HEK293T (cell line): ENCODE measurements at places on chromosomes 3 and 15.

GRCh38 chr3:197216169-197216860, 82.1 kb downstream of the DLG1 start:
- no peak for DNase-seq

DNA sequence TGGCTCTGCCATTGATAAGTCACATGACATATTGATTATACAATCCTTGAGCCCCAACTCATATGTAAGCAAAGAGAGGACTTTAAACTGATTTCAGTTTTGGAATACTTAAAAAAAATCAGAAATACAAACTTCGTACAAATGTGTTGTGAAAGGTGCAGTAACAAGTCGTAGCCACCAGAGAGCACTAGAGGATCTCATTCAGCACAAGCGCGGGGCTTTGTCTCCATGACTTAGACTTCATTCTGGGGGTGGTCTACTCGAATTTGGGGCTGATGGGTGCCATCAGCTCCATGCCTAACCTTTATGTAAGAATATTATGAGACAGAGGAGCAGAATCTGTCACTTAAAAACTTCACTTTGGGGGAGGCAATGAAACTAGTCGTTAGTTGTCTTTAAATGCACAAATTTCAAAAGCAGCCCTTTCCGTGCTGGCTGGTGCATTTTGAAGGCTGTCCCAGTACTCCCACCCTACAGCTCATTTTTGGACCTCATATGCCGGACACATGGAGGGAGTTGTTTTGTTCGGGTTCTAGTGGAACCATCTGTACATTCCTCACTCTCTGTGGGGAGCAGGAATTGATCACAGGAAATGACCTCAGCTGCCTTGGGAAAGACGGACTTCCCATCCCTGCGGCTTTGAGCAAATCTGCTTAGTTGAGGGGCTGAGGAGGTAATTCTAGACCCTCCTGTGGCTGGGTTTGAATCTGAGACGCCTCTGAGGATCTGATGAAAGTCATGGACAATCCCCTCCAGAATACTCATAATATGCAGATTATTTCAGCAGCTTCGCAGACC, 27.5 kb upstream of the MASP1 start:
- peak; percentile 42 for DNase-seq

- no peak for DNase-seq
Observed at GRCh38 chr15:98503970-98504369, 144.4 kb upstream of the IGF1R start.

DNA sequence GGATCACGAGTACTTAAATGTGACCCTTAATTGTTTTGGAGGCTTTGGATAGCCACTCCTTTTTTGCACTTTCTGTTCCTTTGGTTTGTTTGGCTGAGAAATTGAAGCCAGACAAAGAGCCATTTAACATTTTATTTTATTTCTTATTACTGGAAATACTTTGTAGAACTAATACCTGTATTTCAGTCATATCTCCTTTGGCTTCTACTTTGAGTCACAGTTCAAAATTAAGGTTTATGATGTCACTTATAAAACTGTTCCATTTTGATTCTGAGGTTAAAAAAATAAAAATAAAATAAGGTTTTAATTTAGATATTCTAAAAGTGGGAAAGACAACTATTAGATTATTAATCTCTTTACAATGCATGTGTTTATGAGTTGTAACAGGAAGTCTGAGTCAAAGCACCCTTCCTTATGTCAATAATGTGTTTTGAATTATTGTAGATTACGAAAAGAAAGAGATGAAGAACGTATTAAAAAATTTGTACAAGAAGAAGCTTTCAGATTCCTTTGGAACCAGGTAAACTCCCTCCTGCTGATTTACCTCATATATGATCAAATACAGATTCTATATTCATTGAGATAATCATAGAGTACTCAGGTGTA, 16.9 kb upstream of the NXPE3 start:
- no peak for DNase-seq

GRCh38 chr3:29247088-29247745, 33.7 kb upstream of the RBMS3 start:
- DNase-seq, result no peak

GRCh38 chr3:154842536-154842935, 237.6 kb upstream of the MME start:
- no peak for DNase-seq

GRCh38 chr3:16304061-16305010, 39.3 kb downstream of the OXNAD1 start:
- DNase-seq, result no peak

DNA sequence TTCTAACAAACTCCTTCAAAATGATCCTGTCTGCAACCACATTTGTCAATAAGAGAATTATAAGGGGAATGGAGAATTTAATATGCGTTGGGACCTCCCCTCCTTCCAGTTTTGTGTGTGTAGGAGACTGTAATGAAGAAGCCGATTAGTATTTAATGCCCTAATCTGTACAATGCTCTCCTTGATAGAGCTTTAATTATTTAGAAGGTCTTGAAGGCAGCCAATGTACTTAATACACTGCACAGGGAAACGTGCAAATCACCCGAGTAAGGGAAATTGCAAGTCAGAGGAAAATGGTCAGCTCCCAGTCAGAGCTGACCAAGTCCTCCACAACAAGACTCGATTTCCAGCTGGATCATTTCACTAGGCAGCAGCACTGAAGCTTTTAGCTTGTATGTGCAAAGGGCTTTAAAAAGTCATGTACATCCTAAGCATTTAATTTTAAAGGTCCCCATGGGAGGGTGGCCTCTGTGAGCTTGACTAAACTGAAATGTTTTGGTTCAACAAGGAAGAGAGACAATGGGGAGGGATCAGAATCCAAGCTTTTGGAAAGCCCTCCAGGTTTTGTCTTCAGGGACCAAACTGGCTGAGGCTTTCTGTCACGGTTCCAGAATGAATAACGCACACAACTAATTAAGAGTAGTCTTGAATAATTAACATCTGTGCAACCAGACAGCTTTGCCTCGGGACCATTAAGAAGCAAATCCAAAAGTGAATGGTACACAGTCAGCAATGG, 159.8 kb upstream of the MITF start:
- DNase-seq, result no peak

- DNase-seq, result peak; percentile 48
Observed at GRCh38 chr15:74458473-74458872, 2.5 kb downstream of the UBL7 start.

GRCh38 chr3:24253336-24253735, 241.3 kb downstream of the THRB start:
- DNase-seq, result no peak

DNA sequence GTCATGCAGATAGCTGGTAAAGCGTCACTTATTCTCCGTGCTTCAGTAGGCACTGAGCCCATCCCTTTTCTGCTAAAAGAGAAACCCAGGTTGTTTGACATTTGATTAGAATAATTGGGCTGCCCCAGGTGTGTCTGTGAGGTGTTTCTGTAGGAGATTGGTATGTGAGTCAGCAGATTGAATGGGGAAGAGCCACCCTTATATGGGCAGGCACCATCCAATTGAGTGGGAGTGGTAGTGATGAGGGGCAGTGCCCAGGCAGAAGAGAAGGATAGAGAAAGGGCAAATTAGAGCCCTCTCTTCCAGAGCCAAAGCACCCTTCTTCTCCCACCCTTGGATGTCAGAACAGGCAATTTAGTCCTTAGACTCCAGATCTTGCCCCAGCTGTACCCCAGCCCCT, 384.3 kb upstream of the GBE1 start:
- DNase-seq, result no peak

- DNase-seq, result no peak
Observed at GRCh38 chr3:133670525-133670995, 8.8 kb upstream of the TOPBP1 start.

DNA sequence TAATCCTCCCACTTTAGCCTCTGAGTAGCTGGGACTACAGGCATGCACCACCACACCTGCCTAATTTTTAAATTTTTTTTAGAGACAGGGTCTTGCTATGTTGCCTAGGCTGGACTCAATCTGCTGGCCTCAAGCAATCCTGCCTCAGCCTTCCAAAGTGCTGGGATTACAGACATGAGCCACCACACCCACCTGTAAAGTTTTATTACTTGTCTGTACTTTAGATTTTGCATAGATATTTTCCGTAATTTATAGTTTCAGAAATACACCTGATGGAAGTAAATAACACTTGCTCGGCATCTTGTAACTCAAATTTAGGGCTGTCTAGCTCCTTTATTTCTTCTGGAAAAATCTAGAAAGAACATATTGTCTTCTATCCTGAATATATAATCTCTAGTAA, 5.8 kb downstream of the DZIP3 start:
- DNase-seq, result no peak

DNA sequence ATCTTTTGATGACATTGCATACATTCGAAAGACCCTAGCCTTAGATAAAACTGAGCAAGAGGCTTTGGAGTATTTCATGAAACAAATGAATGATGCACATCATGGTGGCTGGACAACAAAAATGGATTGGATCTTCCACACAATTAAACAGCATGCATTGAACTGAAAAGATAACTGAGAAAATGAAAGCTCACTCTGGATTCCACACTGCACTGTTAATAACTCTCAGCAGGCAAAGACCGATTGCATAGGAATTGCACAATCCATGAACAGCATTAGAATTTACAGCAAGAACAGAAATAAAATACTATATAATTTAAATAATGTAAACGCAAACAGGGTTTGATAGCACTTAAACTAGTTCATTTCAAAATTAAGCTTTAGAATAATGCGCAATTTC, 16.7 kb downstream of the KCNMB3 start:
- no peak for DNase-seq

- no peak for DNase-seq
Observed at GRCh38 chr15:37099319-37100108, 835 bp downstream of the MEIS2 start.

GRCh38 chr3:127056281-127056680, 73.4 kb downstream of the PLXNA1 start:
- no peak for DNase-seq

DNA sequence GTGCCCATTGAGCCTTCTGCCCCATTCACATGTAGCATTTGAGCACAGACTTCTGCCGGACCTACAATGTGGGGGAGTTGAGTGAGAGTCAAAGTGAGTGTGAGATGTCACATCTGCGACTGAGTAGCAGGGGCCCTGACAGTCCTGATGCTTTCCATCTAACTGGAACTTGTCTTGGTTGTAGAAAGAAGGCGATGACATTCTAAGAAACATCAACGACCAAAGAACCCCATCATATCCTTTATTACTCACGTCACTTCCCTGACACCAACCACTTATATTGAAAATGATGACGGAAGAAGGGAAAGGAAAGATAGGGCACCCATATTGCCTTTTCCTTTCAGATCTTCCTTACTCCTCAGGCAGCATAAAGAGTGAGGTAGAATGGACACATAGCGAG, 30.5 kb downstream of the SMAD3 start:
- no peak for DNase-seq

- no peak for DNase-seq
Observed at GRCh38 chr3:125440559-125440955, 65.4 kb upstream of the ZNF148 start.

DNA sequence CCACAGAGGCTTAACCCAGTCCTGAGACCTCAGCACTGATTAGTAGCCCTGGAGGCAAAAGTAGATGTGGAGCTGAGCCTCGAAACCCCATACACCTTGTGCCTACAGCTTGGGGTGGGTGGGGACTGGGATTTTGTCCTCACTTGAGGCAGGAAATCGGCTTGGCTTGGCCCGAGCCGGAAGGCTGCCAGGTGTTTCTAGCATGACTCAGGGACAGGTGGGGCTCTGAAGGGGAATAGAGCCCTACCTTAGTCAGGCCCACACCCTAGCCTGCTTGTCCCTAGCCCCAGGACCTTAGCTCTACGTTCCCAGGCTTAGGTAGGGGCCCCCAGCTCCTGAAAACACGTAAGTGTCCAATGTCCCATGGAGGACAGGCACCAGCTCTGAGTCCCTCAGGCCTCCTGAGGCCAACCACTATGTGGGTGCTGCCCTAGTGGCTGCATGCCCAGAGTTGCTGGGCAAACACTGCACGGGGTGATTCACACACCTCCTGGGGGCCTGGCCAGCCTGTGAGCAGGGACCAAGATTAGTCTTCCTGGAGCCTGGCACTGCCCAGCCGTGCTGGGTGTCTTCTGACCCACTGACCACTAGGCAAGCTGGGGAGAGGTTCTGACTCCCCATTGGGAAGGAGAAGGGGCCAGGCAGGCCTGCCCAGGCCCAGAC, 3.1 kb downstream of the MST1R start:
- no peak for DNase-seq

DNA sequence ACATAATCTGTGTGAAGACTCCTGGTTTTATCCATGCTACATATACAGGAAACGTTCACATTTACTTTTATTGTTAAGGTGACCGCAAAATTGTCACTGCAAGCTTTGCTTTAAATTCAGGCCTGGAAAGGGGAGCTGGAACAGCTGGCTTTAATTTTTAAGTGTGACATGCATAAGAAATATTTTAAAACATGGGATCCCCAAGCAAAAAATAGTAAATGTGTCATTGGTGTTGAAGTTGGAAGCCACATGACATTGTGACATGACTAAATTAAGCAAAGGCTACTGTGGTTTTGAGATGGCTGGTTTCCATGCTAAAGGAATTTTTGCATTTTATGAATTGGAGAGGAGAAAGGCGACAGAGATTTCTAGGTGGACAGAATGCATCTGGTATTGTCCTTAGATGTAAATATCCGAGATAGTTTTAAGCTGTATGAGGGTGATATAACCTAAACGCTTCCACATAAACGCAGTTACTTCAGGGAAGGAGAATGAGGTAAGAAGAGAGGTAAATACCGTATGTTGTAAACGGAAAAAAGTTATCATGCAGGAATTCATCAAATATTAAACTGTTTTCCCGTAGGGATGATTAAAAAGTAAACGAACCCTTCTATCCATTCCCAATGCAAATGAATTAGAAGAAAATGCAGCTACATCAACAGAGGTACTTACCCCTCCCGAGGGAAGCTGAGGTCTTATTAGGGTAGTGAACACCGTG, 927 bp upstream of the FYTTD1 start:
- DNase-seq, result no peak

GRCh38 chr3:45927881-45928280, 15.4 kb upstream of the CXCR6 start:
- no peak for DNase-seq

GRCh38 chr3:98589331-98590036, 3.9 kb downstream of the CPOX start:
- DNase-seq, result no peak

- no peak for DNase-seq
Observed at GRCh38 chr3:65836047-65836446, 202.7 kb downstream of the MAGI1 start.

DNA sequence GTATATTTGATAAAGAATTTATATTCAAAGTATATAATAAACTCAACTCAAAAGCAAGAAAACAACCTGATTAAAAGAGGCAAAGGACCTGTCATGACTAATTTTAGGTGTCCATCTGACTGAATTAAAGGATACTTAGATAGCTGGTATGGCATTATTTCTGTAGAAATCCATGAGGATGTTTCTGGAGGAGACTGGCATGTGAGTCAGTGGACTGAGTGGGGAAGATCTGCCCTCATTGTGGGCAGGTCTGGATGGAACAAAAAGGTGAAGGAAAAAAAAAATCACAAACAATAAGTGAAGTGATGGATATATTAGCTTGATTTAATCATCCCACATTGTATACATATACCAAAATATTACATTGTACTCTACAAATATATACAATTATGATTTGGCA, 16.6 kb downstream of the ANKRD28 start:
- DNase-seq, result no peak

DNA sequence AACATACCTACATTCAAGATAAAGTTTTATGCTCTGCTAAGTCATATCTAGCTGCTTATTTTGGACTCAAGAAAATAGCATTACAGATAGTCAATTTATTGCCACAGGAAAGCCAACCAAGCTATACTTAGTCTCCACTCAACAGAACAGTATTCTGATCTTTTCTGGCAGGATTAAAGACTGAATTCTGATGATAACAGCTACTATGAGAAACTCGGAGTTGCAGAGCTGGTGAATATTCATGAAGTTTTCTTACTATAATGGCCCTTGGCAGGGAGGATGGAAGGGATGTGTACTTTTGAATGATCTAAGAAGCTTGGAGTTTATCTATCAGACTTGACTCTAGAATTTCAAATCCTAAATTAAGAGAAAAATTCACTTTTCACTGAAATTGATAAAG, 237.7 kb downstream of the CTNNB1 start:
- DNase-seq, result no peak
